GM12892 (cell line): ENCODE measurements at places on chromosomes 2 and 18.

DNA sequence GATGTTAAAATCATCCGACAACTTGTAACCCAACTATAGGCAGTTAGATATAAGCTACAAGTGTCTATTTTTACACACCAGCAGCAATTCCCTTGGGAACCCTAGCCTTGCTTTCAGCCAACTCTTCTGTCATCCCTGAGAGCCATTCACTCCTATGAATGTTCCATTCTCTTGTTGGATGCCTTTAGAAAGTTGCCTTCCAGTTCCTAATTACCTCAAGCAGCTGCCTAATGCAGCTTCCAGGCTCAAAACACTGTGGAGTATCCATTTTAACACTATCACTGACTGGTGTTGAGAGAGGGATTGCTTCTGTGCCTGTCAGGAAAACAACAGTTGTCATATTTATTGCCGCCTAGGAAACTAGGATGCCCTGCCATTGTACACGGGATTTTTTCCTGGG lies 402.0 kb upstream of the ACVR2A start:
- DNase-seq: no peak

GRCh38 chr2:18045230-18045629 lies 166.8 kb downstream of the KCNS3 start:
- DNase-seq: no peak

GRCh38 chr2:104790100-104790811 lies 63.7 kb upstream of the POU3F3 start:
- no peak for DNase-seq

DNA sequence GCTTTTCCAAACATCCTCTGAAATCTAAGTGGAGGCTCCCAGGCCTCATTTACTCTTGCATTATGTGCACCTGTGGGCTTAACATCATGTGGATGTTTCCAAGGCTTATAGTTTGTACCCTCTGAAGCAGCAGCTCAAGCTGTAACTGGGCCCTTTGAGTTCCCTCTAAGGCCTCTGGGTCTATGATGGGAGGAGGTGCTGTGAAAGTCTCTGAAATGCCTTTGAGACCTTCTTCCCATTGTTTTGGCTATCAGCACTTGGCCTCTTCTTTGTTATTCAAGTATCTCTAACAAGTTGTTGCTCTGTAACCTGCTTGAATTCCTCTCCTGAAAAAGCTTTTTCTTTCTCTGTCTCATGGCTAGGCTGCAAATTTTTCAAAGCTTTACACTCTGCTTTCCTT lies 58.1 kb upstream of the MYT1L start:
- no peak for DNase-seq

DNA sequence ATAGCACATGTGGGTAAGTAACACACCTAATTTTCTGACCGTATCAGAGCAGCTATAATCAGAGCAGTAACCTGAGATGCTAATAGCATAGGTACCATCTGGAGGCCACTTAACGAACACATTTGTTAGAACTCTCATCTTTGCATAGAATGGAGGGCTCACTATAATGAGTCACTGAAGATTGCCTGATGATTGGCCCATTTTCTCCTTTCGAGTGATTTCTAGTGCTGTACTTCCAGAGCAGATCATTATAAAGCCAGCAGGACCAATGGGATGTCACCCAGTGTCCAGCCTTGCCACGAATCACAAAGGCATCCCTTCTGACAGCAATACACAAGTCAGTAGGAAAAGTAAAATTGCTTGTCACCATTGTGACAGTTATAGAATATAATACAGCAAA lies 81.7 kb upstream of the REV1 start:
- no peak for DNase-seq

- DNase-seq: no peak
Observed at GRCh38 chr2:193253014-193253530, 1058.3 kb upstream of the TMEFF2 start.

- no peak for DNase-seq
Observed at GRCh38 chr2:179812501-179812900, 48.9 kb downstream of the ZNF385B start.
